A673 (cell line): ENCODE measurements at places on chromosomes 4 and X.

DNA sequence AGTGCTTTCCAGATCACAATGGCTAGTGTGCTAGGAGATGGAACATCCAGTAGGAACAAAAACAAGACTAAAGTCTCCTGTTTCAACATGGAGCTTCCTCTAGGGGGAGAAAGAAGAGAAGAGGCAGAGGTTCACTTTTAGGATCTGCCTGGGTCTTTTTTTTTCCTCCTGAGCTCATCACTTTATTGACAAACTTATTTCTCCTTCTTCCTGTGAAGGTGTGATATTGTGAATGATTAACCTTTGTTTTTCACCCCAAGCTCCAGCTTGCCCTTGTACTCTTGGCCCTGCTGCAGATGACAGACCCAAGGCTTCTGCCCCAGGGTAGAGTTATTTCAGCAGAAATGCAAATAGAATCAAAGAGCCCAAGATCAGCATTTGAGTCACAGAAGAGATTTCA lies 13.5 kb downstream of the PAGE4 start:
- no peak overlapping the region for H3K27ac ChIP-seq
- no peaks in the 10 kb centered on the region for H3K27me3 ChIP-seq
- no peak for DNase-seq
- H3K4me3 ChIP-seq: no peak overlapping the region

DNA sequence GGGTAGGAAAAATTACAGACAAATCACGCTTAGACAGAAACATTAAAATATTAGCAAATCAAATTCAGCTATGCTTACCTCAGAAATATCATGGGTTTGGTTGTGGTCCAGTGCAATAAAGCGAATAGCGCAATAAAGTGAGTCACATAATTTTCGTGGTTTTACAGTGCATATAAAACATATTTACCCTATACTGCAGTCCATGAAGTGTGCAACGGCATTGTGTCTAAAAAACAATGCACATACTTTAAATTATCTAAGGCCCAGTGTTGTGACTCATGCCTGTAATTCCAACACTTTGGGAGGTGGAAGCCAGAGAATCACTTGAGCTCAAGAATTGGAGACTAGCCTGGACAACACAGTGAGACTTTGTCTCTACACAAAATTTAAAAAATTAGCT lies 195.7 kb upstream of the IL1RAPL1 start:
- H3K4me1 ChIP-seq: no peaks in the 10 kb centered on the region
- DNase-seq: no peak
- H3K36me3 ChIP-seq: no peaks in the 10 kb centered on the region
- H3K4me3 ChIP-seq: no peak overlapping the region
- H3K27ac ChIP-seq: no peak overlapping the region
- no peaks in the 10 kb centered on the region for H3K27me3 ChIP-seq

- peaks cover 26% of the 10 kb centered on the region for H3K4me1 ChIP-seq
- H3K4me3 ChIP-seq: no peak overlapping the region
- peak overlapping the region; percentile 80 for H3K27ac ChIP-seq
- no peaks in the 10 kb centered on the region for H3K36me3 ChIP-seq
- peak; percentile 88 for DNase-seq
These were observed 33.8 kb downstream of the TXK start for GRCh38 chr4:48100256-48100655.

GRCh38 chr4:174117445-174117844 lies 166.0 kb downstream of the FBXO8 start:
- peaks cover 22% of the 10 kb centered on the region for H3K4me1 ChIP-seq
- no peaks in the 10 kb centered on the region for H3K27me3 ChIP-seq
- H3K36me3 ChIP-seq: no peaks in the 10 kb centered on the region
- no peak overlapping the region for H3K4me3 ChIP-seq
- H3K27ac ChIP-seq: no peak overlapping the region
- DNase-seq: no peak

- no peaks in the 10 kb centered on the region for H3K4me1 ChIP-seq
- no peaks in the 10 kb centered on the region for H3K36me3 ChIP-seq
- no peak overlapping the region for H3K4me3 ChIP-seq
These were observed 1.5 kb downstream of the EREG start for GRCh38 chr4:74366367-74366911.

- H3K4me1 ChIP-seq: no peaks in the 10 kb centered on the region
- DNase-seq: no peak
- no peaks in the 10 kb centered on the region for H3K27me3 ChIP-seq
These were observed 170.3 kb downstream of the MOSPD2 start for GRCh38 chrX:15043538-15043937.

DNA sequence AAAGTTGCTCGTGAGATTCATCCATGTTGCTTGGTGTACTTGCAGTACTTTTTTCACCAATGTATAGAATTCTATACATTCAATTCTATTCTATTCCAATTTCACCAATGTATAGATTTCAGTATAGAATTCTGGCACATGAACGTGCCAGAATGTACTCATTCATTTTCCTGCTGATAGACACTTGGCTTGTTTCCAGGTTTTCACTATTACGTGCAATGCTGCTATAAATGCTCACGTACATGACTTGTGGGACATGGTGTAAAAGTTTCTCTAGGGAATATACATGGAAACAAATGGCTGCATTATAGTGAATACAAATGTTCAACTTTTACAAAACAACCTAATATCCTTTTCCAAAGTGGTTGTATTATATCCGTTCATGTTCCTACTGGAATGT lies 6.8 kb upstream of the CXorf66 start:
- H3K27ac ChIP-seq: peak overlapping the region; percentile 95
- H3K4me1 ChIP-seq: peaks cover 36% of the 10 kb centered on the region
- H3K4me3 ChIP-seq: peak overlapping the region; percentile 32
